ENCODE measurements at places on chromosomes 6 and 20. TPM values are rescaled to one million over a fixed set of nuclear protein-coding genes. Genes with fewer than 3 reads are reported as not detected.

MEI4 gene
- total RNA-seq, result not detected

BANF2 gene
- total RNA-seq, result not detected

SLC13A3 gene
- total RNA-seq, result 0.12 TPM

WFDC2 gene
- 0.15 TPM for total RNA-seq

PSORS1C1 gene
- 5.7 TPM for total RNA-seq

TNF gene
- total RNA-seq, result not detected

PHACTR2 gene
- 5.8 TPM for total RNA-seq

ESR1 gene
- not detected for total RNA-seq

CGA gene
- not detected for total RNA-seq

PPIL6 gene
- total RNA-seq, result 3.1 TPM

TRAPPC3L gene
- not detected for total RNA-seq

CLIC5 gene
- total RNA-seq, result not detected

RIMS4 gene
- total RNA-seq, result 1.9 TPM

C6orf120 gene
- 14.1 TPM for total RNA-seq

GJA10 gene
- not detected for total RNA-seq

MATN4 gene
- not detected for total RNA-seq

TCF21 gene
- 0.02 TPM for total RNA-seq

RGL2 gene
- total RNA-seq, result 13.2 TPM

BPIFB2 gene
- not detected for total RNA-seq

SH3BGRL2 gene
- 0.25 TPM for total RNA-seq

RAB44 gene
- total RNA-seq, result 0.02 TPM

IL17F gene
- total RNA-seq, result not detected

MRPL18 gene
- total RNA-seq, result 95.6 TPM

MAS1L gene
- not detected for total RNA-seq

ADAT2 gene
- total RNA-seq, result 4.2 TPM

TREML2 gene
- not detected for total RNA-seq

HCK gene
- 0.03 TPM for total RNA-seq

ADGB gene
- total RNA-seq, result not detected

PTGIS gene
- 0.05 TPM for total RNA-seq

RHAG gene
- 0.07 TPM for total RNA-seq

Data from A549 treated with DMSO at 1 μM for 4 hours (cell line).